ENCODE measurements at places on chromosomes 13 and 19.

DNA sequence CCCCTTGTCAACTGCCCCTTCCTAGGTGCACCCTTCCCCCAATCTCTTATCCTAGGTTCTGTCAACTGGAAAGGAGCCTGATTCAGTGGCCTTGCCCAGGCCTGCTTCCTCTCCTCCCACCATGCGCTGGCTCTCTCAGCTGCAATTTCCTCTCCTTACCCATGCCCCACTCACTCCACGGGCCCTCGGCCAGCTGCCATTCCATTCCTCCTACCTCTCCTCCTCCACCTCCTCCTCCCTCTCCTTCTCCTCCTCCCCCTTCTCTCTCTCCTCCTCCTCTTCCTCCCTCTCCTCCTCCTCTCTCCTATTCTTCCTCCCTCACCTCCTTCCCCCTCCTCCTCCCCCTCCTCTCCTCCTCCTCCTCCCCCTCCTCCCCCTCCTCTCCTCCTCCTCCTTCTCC is 9.6 kb upstream of the TIMM44 start:
- no peak for DNase-seq

DNA sequence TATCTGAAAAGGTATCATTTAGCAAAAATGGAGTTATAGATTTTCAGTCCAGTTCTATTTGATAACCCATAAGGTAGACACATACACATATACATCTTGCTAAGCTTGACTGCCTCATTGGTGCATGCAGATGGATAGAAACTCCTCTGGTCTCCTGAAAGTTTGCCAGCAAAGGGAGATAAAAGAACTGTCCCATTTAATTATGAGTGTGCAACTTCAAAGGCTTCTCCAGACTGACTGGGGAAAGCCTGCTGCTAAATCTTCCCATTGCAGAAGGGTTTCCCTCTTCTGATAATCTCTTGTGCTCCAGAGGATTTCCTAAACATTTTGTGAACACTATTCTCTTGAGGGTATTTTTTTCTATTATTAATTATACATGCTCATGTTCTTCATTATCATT is 131.9 kb downstream of the ITGBL1 start:
- DNase-seq, result no peak

GRCh38 chr13:55652657-55653056 is 1488.1 kb upstream of the PRR20A start:
- DNase-seq, result no peak

DNA sequence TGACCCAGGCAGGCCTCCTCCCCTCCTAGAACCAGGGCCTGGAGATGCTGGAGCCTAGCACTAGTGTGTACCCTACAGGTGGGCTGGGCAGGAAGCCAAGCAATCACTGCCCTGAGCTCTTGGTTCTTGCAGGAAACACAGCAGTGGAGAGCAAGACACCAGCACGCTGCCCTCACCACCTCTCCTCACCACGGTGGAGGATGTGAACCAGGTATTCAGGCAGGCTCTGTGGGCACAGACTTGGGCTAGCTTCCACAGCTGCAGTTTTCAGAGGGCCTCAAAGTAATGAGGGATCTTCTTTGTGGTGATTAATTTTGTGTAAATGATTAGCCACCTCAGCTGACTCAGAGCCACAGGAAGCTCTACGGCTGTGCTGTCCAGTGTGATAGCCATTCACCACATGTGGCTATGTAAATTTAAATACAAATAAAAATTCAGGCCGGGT is 13.6 kb upstream of the GPI start:
- DNase-seq, result no peak

DNA sequence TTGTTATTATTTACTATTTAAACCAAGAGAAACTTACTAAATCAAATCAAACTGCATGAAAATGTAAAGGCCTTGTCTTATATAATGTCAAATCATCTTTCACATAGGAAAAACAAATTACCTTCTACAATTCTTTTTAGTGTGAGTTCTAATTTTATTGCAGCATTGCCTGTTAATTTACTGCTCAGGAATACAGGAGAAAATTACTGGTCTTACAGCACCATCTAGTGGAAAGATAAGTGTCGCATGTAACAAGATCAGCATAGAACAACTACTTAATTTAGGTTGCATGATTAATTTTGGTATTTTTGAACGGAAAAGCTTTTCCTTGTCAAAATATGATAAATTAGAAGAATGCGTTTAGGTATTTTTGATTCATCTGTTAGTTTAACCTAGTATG is 502.7 kb downstream of the UQCRFS1 start:
- DNase-seq, result no peak

DNA sequence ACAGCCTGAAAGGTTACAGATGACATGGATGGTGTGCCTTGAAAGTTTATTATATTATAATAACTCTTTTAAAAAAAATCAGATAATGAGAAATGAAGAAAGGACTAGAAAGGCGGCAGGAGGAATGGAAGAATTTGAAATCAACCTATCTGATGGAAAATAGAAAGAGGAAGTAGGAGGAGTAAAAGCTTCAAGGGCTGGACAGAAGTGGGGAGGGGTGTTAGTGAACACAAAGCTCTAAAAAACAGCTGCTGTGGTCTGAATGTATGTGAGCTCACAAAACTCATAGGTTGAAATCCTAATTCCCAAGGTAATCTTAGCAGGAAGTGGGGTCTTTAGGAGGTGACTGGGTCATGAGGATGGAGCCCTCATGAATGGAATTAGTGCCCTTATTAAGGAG is 19.5 kb downstream of the CCDC70 start:
- DNase-seq, result no peak

GRCh38 chr19:33492090-33492489 is 29.5 kb downstream of the PEPD start:
- DNase-seq, result no peak

GRCh38 chr19:10420444-10421239 is at the start of gene PDE4A:
Gene PDE4A, plus strand, starts transcription at chr19:10420538. Its CDS starts 227 bp downstream, at chr19:10420765.
- DNase-seq, result peak; percentile 67

GRCh38 chr13:100473501-100474044 is 115.0 kb downstream of the GGACT start:
- no peak for DNase-seq

DNA sequence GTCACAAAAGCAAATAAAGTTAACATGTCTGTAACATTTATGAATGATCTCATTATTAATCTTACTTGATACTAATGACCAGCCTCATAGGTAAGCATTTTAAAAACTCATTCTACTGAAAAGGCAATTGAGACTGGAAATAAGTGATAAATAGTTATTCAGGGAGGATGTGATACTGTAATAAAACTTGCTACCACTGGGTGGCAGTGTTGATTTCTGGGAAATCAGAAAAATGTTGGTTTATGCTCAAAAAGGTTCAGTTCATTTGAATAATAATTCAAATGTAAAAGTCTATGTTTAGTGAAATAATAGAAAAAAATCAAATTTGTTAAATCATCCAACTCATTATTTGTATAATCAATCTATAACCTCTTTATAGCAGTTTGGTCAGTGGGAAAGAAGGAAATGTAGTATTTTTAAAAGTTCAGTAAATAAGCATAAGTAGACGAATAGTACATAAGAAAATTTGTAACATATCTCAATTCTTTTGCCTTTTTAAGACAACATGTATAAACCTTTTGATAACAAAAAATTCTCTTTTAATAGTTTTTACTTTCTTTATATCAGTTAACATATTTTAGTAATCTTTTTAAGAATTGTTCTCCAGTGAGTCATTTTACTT is 9.6 kb downstream of the ABHD13 start:
- DNase-seq, result no peak

GRCh38 chr13:20801707-20802106 is 27.9 kb upstream of the EEF1AKMT1 start:
- no peak for DNase-seq

- no peak for DNase-seq
These were observed 1065.8 kb upstream of the MIR17HG start for GRCh38 chr13:90281709-90282108.

DNA sequence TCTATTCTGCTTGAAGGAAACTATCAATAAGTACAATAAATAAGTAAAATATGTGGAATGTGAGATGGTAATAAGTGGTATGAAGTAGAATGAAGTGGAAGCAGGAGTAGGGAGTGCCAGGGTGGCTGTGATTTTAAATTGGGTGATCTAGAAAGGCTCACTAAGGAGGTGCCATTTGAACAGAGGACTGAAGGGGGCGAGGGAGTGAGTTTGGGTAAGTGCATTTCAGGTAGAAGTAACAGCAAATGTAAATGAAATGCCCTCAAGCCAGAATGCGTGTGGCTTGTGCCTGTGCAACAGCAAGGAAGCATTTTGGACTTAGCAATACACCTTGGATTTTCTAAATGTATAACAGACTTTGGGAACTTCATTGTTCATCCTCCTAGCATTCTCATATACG is 77.1 kb downstream of the CCNA1 start:
- DNase-seq, result no peak

DNA sequence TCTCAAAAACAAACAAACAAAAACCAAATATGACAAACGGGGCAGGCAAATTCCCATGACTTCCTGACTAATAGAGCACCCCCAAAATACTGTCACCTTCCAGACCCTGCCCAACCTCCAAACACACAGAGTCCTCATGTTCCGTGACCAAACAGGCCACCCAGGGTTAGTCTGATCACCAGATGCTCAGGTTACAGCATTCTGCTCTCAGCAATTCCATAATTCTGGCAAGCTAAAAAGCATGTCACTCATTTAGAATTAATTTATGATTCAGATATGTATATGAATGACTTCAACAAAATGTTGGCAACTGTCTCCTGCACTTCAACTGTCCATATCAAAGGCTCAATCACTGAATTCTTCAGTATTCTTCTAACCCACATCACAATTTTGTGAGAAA is 52.4 kb downstream of the ZIC5 start:
- DNase-seq, result no peak

DNA sequence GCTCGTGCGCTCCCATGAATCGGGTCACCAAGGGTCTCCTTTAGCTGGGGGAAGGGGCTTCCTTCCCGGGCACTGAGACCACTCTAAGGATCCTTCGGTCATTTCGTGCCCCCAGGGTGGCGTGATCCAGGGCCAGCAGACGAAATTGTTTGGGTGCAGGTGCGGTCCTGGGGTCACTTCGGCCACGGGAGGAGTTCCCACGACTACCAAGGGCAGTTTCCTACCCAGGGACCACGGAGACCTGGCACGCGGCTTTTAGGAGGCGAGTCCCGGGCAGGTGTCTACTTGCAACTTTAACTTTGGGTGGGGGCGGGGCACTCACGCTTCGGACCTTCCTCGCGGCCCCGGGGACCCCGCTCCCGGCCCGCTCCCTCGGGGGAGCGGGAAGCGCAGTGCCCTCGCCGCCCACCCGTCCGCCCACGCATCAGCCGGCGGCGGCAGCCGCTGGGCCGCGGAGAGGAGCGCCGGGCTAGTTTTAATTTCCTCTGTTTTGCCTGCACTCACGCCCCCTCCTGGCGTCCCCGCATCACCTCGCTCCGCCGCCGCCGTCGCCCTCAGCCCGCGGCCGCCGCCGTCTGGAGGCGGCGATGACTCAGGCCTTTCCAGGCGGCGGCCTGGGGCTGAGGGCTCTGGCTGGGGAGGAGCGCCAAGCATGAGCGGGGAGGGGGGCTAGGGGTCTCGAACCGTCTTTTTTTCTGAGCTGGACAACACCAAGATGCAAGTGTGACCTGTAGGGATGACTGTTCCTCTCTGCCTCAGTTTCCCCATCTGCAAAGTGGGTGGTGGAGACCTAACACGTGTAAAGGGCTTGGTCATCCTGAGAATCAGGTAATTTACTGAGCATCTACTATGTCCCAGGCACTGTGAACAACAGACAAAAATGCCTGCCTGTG is 21.8 kb downstream of the OLFM2 start:
- peak; percentile 87 for DNase-seq

DNA sequence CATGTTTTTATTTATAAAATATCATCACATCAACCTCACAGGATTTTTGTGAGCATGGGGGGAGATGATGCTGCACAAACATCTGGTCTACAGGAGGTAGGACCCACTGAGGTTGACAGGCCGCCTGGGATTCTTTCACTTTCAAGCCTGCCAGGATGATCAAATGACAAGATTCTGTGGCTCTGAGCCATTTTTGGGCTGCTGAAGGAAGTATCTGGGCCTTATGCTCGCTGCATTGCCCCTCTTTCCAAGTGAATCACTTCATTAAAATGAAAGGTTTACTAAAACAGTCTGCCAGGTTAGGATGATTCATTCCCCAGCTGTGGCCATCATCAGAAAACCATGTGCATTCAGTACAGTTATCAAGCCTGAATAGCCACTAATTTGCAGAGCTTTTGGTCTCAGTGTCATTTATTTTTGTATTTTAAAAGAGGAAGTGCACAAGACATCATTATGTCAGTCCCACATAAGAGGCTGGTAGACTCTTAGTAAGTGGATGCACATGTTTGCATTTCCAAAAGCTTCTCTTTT is 34.4 kb downstream of the STARD13 start:
- DNase-seq, result no peak

DNA sequence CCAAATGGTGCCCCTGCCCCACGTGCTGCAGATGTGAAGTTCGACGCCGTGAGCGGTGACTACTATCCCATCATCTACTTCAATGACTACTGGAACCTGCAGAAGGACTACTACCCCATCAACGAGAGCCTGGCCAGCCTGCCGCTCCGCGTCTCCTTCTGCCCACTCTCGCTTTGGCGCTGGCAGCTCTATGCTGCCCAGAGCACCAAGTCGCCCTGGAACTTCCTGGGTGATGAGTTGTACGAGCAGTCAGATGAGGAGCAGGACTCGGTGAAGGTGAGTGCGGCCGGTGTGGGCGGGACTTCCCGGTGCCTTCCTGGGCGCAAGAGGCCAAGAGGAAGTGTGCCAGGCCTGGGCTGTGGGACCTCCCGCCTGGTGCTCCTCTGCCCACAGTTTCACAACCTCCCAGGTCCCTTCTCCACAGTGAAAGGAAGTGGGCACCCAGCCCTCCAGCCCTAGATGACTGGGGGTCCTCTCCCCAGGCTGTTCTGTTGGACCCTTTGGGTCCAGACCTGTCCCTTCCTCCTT is 14.1 kb upstream of the RELB start:
- no peak for DNase-seq

DNA sequence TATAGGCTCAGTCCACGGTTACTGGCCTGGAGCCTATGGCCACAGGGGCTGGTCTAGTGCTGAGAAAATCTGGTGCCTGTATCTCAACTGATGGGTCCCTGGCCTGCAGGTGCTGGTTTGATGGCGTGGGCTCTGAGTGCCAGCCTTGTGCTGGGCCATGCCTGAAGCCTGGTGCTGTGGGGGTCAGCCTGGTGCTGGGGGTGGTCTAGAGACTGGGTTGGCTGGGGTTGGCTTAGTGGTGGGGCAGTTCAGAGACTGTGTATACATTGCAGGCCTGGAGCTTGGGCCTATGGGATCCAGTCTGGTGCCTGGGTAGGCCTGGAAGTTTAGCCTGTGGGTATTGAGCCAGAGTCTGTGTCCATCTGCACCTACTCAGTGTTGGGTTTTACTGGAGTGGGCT is 36.4 kb downstream of the SLC10A2 start:
- DNase-seq, result no peak

DNA sequence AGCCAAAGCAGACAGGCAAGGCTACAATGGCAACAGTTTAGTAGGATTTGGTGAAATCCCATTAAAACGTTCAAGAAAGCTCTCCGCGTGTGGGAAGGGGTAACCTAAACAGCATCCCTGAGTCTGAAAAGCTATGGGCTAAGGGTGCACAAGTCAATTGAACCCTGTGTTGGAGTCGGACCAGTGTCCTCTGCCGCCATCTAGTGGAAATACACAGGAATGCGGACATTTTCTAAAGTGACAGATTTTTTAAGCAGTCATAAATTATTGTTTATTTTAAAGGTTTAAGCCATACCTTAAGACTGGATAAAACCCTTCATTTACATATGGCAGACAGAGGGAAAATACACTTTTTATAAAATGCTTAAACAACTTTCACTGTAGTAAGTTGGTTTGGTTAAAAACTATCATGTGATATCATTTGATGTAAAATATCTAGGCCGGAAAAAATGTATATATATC is 26.5 kb upstream of the LSM14A start:
- DNase-seq, result peak; percentile 34
